ENCODE measurements at places on chromosomes 3 and 15.

DNA sequence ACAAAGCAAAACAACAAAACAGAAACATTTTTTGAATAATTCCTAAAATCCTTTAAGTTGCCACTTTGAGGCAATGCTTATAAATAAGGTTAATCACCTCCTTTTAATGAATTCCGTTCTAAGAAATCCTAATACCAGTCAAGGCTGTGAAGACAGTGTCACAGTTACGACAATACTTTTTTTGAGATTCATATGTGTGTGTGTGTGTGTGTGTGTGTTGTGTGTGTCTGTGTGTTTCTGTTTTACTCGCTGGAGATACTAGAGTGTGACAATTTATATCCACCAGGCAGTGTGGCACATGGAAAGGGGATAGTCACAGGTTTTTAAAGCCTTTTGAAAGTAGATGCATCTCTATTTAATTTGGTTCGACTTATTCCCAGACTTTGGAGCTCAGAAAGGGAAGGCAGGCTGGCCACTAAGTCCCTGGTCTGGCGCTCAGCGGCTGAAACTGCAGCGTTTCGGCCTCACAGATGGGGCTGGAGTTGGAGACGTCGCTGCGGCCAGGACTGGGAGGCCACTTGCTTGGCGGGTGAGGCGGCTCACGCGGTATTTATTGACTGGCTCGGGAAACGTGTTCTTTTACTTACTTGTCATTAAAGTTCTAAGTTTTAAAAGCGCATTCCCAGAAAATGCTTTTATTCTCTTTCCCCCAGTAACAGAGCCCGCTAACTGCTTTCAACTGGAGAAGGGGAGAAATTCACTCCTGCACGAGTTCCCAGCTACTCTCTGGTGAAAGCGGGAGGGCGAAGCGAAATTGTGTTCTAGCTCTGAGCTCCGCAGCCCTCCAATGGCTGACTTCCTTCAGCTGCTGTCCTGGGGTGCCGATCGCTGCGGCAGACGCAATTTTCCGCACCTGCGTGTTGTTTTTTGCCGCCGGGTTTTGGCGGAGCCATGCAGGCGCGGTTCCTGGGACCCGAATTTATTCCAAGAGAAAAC is 13.7 kb downstream of the ZIC1 start:
- no peak for DNase-seq

- no peak for DNase-seq
These were observed 78.1 kb downstream of the LRRFIP2 start for GRCh38 chr3:37096288-37096687.

DNA sequence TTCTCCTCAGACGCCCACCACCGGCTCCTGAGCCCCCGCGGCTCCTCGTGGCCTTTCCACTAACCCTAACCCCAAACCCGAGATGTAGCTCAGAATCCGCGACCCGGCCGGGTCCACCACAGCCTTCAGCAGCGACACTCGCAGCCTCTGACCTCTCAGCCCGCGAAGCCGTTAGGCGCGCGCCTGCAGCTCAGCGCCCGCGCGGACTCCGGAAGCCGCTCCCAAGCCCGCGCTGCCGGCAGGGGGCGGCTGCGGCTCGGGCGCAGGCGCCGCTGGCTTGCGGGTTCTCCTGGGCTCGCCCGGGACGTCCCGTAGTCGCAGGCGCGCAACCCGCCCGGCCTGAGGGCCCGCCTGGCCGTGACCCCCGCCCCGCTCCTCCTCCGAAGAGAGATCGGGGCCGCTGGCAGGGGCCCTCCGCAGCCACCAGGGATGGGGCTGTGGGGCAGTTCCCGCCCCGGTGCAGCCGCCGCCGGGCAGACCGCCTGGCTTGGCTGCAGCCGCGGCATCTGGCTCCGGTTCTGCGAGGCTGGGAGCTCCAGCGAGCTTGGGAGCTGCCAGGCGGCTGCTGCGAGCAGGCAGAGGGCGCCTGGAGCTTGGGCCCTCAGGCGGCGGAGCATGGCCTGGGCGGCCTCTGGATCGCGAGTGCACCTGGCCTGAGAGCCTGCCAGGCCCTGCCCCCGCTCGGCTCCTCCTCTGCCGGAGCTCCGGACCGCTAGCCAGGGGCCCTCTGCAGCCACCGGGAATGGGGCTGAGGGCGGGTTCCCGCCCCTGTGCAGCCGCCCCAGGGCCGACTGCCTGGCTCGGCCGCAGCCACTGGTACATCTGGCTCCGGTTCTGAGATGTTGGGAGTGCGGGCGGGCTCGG is 120.7 kb downstream of the LMLN start:
- DNase-seq = peak; percentile 64

- no peak for DNase-seq
These were observed 16.5 kb upstream of the CYP11A1 start for GRCh38 chr15:74383695-74384565.

- no peak for DNase-seq
These were observed 11.2 kb downstream of the BOC start for GRCh38 chr3:113222451-113223086.

All from T-helper 9 cell (primary cell).